Stimulated activated CD4-positive, alpha-beta T cell treated with anti-CD3 and anti-CD28 coated beads, Interleukin-4, amount 100 ng/mL, for 48 hours (primary cell): ENCODE measurements at places on chromosomes 2 and 18.

- DNase-seq, result no peak
Measured at GRCh38 chr2:167929484-167929883, 317.9 kb downstream of the STK39 start.

- DNase-seq, result no peak
Measured at GRCh38 chr18:33906046-33906445, 318.7 kb downstream of the NOL4 start.

- DNase-seq, result no peak
Measured at GRCh38 chr18:48950536-48951447, at the start of gene SMAD7. TSS of gene SMAD7 (minus strand) at chr18:48950965. CDS start at chr18:48950424, 541 bp downstream.

DNA sequence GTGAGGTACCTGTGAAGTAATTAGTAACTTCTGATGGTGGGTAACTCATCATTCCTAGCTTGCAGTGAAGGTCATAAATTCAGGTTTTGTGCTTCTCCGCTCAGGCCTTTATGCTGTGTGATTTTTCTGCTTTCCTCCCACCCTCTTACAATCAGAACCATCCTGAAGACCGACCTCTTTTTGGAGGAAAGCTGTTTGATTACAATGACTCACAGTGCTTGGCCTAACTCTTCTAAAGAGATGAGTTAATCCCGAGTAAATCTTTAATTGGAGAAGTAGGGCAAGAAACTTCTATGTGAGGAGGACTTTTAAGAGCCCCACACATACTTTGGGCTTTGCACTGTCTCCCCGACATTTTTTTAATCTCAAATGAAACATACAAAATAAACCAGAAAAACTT is 53.1 kb downstream of the TTC27 start:
- no peak for DNase-seq

GRCh38 chr2:221546505-221547225 is 25.4 kb downstream of the EPHA4 start:
- no peak for DNase-seq

GRCh38 chr18:31942291-31942998 is 483 bp downstream of the TRAPPC8 start:
- DNase-seq, result no peak

DNA sequence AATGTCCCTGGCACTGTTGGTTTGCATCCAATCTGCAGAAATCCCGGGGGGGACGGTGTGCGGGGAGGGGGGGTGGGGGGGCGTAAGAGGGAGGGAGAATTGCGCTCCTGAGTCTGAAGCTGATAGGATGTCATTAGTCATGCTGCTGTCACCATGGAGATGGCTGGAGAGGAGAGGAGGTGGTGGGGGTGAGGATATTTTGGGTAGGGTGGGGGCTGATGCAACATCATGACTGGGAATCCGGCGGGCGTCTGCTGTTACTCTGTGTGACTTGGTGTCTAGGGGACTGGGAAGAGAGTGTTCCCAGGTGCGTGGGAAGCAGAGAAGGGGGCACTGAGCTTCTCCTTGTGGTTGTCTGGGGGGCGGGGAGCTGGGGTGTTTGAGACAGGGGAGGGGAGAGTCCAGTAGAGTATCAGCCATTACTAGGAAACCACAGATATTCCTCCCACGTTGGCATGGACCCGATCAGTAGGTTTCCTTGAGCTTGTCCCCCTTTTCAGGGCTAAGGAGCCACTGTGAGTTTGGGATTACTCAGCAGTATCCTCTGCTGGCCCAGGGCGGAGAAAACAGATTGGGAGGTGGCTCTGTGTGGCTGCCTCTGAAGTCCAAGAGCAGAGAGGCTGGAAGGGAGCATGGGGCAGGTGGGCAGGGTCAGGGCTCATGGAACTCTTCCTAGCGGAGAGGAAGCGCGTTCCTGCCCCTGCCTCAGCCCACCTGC is 18.9 kb downstream of the TET3 start:
- no peak for DNase-seq

DNA sequence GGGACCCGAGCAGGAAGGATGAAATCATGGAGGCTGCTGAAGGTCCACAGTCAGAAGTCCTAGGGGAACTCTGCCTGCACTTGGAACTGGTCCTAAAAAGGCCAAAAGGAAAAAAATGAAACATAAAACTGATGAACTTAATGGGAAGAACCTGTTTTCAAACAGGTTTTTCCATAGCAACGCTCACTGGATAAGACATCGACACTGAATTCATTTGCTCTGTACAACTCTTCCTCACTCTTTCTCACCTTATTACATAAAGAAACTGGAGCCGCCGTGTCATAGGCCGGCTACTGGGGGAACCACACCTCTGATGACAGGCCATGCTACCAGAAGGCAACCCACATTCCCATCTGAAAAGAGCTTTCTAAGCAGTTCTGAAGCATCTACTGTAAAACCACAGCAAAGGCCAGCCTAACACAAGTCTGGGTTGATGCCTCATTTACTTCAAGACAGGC is 83.6 kb downstream of the FARSB start:
- DNase-seq, result no peak

DNA sequence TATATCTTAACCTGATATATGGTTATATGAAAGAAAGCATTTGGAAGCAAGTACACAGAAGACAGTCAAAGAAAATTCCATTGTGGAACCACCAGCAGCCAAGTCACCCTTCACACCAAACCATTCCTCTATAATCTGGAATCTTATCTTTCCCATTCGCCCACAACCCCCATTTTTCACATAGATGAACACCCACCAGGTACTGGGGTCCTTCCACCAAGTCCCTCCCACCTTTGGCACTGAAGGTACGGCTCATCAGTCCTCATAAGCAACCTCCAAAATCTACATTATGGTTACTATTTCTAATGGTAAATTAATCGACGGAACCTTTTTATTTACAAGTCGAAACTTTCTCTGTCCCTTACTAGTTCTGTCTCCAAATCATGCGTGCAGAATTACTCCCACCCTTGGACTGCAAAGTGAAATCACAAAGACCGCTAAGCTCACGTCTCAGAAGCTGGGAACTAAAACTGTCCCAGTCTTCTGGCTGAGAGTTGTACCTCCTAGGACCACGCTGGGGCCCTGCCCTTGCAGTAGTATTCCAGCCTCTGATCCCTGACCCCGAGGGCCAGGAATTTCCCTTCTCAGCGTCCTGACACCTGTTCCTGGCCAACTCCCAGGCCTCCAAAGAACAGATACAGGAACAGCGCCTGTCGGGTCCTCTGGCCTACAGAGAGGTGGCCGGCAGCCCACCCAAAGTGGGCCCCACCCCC is 702 bp downstream of the OLA1 start:
- DNase-seq, result no peak

- no peak for DNase-seq
Measured at GRCh38 chr18:80107426-80107825, 1.6 kb upstream of the ADNP2 start.

GRCh38 chr2:206863716-206864115 is 75.6 kb upstream of the CPO start:
- no peak for DNase-seq
